ENCODE measurements at places on chromosomes 6 and 20.

- no peak for DNase-seq
Measured at GRCh38 chr6:143821359-143821758, 21.8 kb upstream of the LTV1 start.

GRCh38 chr20:1122388-1123315 lies 4.2 kb downstream of the PSMF1 start:
- DNase-seq: peak; percentile 20

- no peak for DNase-seq
Measured at GRCh38 chr6:132054525-132054924, 103.4 kb upstream of the CCN2 start.

DNA sequence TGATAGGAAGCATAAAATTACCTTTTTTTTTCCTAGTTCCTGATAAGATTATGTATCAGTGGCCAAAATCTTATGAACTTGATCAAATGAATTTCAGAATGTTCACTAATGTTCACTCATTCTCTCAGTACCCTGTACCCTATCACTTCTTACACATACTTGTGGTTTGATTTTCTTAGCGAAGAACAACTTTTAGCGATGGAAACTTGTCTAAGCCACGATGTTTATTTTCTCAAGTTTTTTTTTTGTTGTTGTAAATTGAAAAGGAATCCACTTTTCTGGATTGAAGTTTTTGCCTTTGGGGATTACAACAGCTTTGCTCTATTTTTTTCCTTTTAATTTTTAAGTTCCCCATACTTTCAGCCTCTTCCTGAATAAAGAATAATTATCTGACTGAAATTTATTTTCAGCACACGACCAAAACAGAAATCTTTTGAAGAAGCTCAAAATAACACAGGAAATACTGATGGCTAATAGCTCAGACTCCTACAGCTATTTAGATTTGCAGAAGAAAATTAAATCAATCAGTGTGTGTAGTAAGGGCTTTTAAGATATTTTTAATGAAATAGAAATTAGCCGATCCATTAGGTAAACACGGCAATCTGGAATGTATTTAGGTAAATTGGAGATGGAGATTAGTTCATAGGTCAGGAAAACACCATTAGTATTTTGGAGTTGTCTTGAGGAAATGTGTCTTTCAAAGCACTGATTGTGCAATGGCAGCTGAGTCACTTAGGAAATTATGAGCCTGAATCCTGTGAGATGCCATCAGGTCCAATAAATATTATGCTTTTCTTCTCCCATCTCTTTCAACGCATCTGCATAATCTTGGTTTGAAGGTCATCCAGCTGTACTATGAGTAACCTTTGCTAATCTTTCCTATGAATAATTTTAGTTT lies 217.5 kb downstream of the GJA1 start:
- no peak for DNase-seq

GRCh38 chr6:1580109-1580508 lies 29.6 kb upstream of the FOXC1 start:
- DNase-seq: no peak

GRCh38 chr6:22141241-22141745 lies 155.5 kb downstream of the PRL start:
- peak; percentile 32 for DNase-seq

- DNase-seq: no peak
Measured at GRCh38 chr20:64176971-64177370, 12.7 kb downstream of the MYT1 start.

GRCh38 chr6:107061125-107062020 lies 33.4 kb downstream of the MTRES1 start:
- DNase-seq: no peak

DNA sequence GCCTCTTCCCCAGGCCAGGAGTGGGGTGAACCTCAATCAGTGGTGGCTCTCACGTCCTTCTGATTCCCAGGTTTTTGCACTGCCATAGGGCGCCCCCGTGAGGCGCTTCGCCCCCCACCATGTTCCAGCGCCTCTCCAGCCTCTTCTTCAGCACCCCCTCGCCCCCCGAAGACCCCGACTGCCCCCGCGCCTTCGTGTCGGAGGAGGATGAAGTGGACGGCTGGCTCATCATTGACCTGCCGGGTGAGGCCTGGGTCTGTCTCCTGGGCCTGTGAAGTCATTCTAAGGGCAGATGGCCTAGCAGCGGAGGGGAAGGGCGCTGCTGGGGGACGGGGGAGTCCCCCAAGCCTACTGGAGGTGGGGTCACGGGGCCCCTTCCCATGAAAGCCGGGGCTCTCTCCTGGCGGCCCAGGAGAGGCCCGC lies 4.5 kb downstream of the TP53INP2 start:
- peak; percentile 62 for DNase-seq

- no peak for DNase-seq
Measured at GRCh38 chr6:11217360-11218101, 14.9 kb downstream of the NEDD9 start.
